ENCODE measurements at places on chromosomes 6 and 20.

DNA sequence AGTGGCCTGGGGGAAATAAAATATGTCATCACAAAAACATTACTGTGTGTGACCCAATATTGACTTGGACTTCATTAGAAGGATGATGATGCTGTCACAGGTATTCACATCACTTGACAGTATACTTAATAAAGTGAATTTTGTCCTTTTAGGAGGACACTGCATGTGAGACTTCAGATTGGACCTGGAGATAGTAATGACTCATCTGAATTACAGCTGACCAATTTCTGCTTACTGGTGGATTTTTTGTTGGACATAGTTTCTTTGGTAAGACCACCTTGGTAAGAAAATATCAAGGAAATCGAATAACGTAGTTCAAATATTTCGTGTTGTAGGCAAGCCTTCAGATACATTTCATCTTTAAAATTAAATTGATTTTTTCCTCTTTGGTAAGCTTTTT lies 57.1 kb downstream of the DOP1A start:
- no peak for DNase-seq

- no peak for DNase-seq
Measured at GRCh38 chr20:24752612-24753011, 196.5 kb upstream of the CST7 start.

GRCh38 chr6:119501798-119502483 lies 152.4 kb upstream of the MAN1A1 start:
- no peak for DNase-seq

DNA sequence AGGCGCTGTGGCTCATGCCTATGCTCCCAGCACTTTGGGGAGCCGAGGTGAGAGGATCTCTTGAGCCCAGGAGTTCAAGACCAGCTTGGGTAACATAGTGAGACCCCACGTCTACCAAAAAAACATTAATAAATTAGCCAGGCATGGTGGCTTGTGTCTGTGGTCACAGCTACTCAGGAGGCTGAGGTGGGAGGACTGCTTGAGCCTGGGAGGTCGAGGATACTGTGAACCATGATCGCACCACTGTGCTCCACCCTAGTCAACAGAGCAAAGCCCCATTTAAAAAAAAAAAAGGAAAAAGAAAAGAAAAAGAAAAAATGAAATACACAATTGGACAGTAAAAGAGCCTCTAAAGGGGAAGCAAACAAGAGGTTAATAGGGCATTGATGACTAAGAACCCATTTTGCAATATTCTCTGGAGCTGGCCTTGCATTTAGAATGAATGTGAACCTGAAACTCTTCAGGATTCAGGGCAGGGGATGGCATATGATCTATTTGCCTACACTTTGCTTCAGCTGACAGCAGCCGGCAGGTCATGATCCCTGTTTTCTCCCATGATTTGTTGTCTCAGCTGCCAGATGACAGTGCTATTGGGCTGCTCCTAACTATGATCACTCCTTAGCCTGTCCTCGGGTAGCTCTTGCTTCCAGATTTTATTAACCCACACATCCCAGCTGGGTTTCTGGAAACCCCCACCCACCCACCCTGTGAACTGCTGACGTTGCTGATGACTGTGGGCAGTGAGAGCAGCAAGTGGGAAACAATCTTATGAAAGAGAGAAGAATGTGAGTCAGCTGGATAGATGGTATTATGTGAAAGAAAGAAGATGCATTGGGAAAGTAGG lies 83.8 kb upstream of the ELOVL5 start:
- no peak for DNase-seq

GRCh38 chr6:63395381-63395780 lies 75.6 kb upstream of the LGSN start:
- no peak for DNase-seq

DNA sequence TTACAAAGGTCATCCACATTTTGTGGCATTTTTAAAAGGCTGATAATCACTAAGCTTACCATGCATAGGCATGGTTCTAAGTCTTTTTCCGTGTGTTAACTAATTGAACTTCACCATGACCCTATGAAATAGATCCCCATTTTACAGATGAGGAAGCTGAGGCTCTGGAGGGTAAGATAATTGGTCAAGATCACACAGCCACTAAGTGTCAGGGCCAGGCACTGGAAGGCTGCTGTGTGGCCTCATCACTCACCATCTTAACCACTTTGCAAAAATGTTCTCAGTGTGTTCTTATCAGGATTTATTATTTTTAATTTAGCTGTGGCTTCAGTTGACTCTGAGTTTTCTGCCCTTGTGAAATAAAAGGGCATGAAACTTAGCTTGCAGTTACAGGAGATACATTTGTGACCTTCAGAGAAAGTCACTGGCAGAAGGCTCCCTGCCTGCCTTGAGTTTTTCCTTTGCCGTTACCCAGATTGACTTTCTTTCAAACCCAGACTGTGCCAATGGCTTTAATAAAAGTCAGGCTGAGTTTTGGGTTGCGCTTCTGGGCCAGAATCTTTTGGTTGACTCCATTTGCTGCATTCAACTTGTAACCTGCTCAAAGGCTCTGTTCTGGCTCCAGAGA lies 82.0 kb downstream of the EZR start:
- no peak for DNase-seq
